Suprapubic skin (tissue), 4 donors: ENCODE measurements at places on chromosomes 4 and X. TPM values are rescaled to one million over a fixed set of nuclear protein-coding genes. Genes with fewer than 3 reads are reported as not detected.

NAP1L2 gene
- 4.4 TPM for total RNA-seq

OTUD5 gene
- total RNA-seq = 46.2 TPM

ERAS gene
- not detected for total RNA-seq

ALAS2 gene
- total RNA-seq = not detected

LRRC66 gene
- 0.25 TPM for total RNA-seq

- no peaks in the 10 kb centered on the region for H3K36me3 ChIP-seq
- no peaks in the 10 kb centered on the region for H3K4me1 ChIP-seq
- H3K27ac ChIP-seq = no peak overlapping the region
- H3K4me3 ChIP-seq = no peak overlapping the region
These were observed 300.2 kb upstream of the VCX start for GRCh38 chrX:7542587-7543380.

- no peak for DNase-seq
- H3K36me3 ChIP-seq = no peaks in the 10 kb centered on the region
- no peak overlapping the region for H3K4me3 ChIP-seq
- no peak overlapping the region for H3K27ac ChIP-seq
These were observed 114.3 kb upstream of the EMCN start for GRCh38 chr4:100632163-100632562.

DNA sequence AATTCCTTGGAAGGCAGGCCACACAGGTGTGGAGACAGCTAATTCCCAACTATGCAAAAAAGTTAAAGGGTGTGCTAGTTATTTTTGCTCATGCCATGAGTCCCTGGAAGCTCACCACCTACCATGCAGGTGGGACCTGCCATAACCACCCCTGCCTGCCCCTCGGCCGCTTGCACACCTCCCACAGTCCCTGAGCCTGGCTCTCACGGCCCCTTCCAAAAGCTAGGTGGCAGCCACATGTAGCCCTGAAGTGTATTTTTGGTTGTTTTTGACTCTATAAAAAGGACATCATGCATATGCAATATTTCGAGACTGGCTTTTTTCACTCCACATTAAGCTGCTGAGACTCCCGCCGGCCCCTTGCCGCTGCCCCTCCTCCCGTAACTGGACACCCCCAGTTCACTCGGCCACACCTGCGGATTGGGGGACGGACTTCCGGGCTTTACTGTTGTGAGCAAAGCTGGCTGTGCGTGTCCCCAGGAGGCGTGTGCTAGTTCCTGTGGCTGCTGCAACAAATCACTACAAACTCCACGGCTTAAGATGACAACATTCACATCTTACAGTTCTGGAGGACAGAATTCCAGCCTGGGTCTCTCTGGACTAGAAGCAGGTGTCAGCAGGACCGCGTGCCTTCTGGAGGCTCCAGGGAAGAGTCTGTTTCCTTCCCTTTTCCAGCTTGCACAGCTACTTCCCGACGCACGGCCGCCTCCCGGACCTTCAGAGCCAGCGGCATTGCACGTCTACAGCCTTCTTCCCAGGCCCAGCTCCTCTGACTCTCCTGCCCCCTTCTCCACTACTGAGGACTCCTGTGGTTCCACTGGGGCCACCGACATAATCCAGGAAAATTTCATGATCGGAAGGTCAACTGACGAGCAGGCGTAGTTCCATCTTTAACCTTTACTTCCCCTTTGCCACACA, 24.8 kb downstream of the ZFYVE28 start:
- no peaks in the 10 kb centered on the region for H3K36me3 ChIP-seq
- H3K4me1 ChIP-seq = peaks cover 5% of the 10 kb centered on the region
- no peak for DNase-seq
- H3K27ac ChIP-seq = no peak overlapping the region
- no peaks in the 10 kb centered on the region for H3K27me3 ChIP-seq

DNA sequence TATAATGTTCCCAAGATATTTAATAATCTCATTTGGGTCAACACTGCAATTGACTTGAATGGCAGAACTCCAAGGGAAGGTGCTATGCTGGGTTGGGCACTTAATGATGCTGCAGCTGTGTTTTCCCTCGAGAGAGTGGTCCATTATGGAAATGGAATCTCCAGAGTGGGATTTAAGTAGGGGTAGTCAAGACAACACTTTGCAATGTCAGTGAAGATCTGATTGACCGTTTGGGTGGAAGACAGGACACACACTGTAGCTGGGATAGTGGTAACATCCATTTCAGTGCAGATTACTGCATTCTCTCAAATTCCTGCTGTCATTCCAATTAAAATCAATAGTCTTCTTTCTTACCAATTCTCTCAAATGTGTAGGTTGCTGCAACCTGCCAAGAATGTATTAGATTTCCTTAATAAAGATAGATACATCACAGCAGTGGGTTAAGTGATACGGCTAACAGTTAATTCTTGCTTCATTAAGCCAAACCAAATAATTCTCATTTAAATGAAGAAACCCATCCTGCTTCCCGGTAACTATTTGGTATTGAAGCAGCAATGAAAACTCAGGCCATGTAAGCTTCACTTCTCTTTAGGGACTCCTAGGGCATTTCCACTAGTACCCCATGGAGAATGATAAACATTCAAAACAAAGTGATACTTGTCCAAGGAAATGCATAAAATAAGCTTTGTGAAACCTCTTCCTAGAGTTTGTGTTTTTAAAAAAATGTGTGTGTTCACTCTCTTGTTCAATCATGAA, 40.5 kb upstream of the RASGEF1B start:
- no peak for DNase-seq
- no peak overlapping the region for H3K4me3 ChIP-seq
- H3K4me1 ChIP-seq = peaks cover 6% of the 10 kb centered on the region
- H3K36me3 ChIP-seq = no peaks in the 10 kb centered on the region
- H3K27me3 ChIP-seq = no peaks in the 10 kb centered on the region

- no peak overlapping the region for H3K27ac ChIP-seq
- no peak for DNase-seq
- no peaks in the 10 kb centered on the region for H3K36me3 ChIP-seq
- no peaks in the 10 kb centered on the region for H3K27me3 ChIP-seq
These were observed 12.7 kb downstream of the ARMCX6 start for GRCh38 chrX:101605146-101605545.

DNA sequence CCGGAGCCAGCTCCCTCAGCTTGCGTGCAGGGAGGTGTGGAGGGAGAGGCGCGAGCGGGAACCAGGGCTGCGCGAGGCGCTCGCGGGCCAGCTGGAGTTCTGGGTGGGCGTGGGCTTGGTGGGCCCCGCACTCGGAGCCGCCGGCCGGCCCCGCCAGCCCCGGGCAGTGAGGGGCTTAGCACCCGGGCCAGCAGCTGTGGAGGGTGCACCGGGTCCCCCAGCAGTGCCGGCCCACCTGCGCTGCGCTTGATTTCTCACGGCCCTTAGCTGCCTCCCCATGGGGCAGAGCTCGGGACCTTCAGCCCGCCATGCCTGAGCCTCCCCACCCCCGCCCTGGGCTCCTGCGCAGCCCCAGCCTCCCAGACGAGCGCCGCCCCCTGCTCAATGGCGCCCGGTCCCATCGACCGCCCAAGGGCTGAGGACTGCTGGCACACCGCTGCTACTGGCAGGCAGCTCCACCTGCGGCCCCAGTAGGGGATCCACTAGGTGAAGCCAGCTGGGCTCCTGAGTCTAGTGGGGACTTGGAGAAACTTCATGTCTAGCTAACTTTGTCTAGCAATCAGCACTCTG, 37.8 kb upstream of the SMARCAD1 start:
- H3K36me3 ChIP-seq = no peaks in the 10 kb centered on the region
- H3K4me3 ChIP-seq = no peak overlapping the region
- no peak for DNase-seq
- H3K27me3 ChIP-seq = no peaks in the 10 kb centered on the region
- H3K27ac ChIP-seq = no peak overlapping the region

- no peak overlapping the region for H3K27ac ChIP-seq
- no peak for DNase-seq
- H3K4me3 ChIP-seq = no peak overlapping the region
- H3K27me3 ChIP-seq = no peaks in the 10 kb centered on the region
- H3K4me1 ChIP-seq = no peaks in the 10 kb centered on the region
These were observed 37.1 kb upstream of the CCDC149 start for GRCh38 chr4:24949970-24950369.

GRCh38 chrX:14420841-14421240, 108.5 kb upstream of the GLRA2 start:
- H3K27me3 ChIP-seq = no peaks in the 10 kb centered on the region
- H3K4me1 ChIP-seq = no peaks in the 10 kb centered on the region
- no peak overlapping the region for H3K27ac ChIP-seq
- DNase-seq = no peak

- no peak for DNase-seq
- H3K4me1 ChIP-seq = no peaks in the 10 kb centered on the region
- no peaks in the 10 kb centered on the region for H3K27me3 ChIP-seq
- H3K27ac ChIP-seq = no peak overlapping the region
- no peak overlapping the region for H3K4me3 ChIP-seq
- H3K36me3 ChIP-seq = no peaks in the 10 kb centered on the region
These were observed 327.9 kb upstream of the MAGEB18 start for GRCh38 chrX:25810202-25810601.
